ENCODE measurements at places on chromosomes 6 and 20.

- no peak for DNase-seq
Observed at GRCh38 chr6:34696189-34696738, 303 bp downstream of the ILRUN start.

- DNase-seq: peak; percentile 78
Observed at GRCh38 chr20:32089637-32090362, 19.7 kb upstream of the TM9SF4 start.

DNA sequence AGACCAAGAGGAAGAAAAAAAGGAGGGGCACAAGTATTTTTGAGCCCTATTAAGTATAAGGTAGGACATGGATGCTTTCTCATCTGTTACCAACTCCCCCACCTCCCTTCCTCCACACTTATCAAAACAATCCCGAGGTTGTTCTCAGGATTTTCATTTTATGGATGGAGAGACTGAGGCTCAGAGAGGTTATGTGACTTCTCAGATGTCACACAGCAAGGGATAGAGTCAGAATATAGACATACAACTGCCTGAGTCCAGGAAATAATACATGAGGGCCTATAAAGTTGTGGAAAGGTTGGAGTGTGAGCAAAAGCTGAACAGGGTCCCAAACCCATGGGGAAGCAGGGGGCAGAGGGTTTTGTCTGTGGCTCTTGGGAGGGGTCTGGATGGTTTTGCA is 19.3 kb downstream of the KCNK17 start:
- no peak for DNase-seq

DNA sequence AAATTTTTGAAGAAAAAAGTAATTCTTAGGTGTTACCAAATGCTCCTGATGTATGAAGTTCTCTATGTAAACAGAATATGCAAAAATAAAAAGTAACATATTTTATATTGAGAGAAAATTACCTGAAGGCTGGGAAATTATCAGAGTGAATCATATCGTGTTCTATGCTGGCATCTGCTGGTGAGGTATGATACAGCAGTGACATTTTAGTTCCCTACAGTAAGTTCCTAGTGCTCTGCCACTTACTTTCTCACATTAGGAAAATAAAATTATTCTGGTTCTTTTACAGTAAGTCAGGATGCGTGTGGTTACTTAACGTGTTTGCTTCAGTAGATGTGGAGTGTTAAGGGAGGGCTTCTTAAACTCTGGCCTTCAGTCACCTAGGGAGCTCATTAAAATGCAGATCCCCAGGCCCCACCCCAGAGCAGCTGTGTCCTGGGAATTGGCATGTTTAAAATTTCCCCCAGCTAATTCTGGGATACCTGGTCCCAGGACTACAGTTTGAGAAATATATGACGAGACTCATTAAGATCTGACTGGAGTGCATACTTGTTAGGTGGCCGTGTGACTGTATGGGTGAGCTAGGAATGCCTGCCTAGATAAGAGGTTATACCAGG is 3.2 kb downstream of the ACTR5 start:
- no peak for DNase-seq

DNA sequence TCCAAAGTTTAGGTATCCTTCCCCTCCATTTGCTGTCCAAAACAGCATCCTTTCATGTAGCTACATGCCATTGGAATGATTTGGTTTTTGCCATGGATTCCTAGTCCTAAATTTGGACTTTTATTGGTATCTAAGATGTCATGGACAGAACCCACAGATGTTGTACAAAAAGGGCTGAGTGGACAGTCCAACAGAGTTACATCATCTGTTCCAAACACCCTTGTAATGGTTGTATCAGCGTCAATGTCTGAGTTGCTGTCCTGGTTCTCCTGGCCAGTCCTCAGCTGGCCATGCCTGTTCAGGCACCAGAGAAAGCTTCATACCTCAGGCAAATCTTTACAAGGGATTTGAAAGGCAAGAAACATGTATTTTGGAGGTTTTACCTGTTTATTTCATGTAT is 191.3 kb downstream of the ESR1 start:
- DNase-seq: no peak

- no peak for DNase-seq
Observed at GRCh38 chr6:157631838-157632614, 191.0 kb upstream of the SNX9 start.

DNA sequence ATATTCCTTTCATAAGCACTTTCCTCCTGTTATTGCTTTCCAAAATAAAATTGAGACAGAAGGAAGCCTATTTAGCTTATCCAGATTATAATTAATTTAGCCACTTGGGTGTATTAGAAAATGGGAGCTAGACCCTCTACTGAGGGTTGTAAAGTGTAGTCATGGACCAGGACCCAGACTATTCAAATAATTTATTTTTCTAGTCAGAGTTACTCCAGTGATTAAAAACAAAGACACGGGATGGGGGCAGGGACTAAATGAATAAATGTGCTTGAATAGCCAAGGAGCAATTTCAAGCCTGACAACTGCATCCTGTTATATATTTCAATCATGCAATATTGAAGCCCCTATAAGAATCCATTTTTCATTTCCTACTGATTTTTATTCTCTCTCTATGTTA is 41.6 kb downstream of the KLHL32 start:
- DNase-seq: no peak

- DNase-seq: no peak
Observed at GRCh38 chr6:140460267-140460666, 1085.8 kb upstream of the CITED2 start.

GRCh38 chr6:169853196-169854082 is 102.0 kb downstream of the ERMARD start:
- no peak for DNase-seq

DNA sequence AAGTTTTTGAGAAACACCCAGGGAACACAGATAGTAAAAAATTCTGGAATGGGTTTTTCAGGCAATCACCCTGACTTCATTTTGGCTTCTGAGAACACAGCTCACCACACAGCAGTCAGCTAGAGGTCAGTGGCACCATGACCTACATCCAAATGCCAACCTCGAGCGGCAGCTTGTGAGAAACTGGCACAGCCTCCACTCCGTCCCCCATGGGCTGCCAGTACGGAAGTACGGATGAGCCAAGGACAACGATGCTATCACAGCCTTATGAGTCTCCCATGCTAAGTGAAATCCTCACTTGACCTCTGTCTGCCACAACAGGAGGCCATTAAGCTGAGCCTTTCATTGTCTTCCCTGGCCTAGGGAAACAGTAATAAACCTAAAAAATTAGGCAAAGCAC is 32.0 kb downstream of the KIF16B start:
- DNase-seq: no peak

DNA sequence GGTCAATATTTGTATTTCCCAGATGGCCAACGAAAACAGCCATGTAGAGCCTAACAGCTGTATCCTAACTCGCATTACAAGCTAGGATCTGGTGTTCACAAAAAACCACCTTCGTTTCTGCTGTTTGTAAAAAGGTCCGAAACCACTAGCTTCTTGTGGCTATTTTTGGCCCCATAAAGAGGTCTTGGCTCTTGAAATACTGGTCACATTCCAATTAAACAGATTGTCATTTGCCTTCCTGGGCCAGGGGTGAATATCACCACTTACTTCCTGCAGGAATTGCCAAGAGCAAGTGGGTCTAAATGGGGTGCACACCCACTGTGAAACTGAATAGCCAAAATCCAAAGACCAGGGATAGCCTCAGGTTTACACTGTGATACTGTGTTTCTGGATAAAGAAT is 48.2 kb downstream of the TSHZ2 start:
- no peak for DNase-seq

GRCh38 chr6:108592371-108593337 is 31.9 kb downstream of the FOXO3 start:
- no peak for DNase-seq

GRCh38 chr6:43119482-43119881 is 43.4 kb downstream of the PTK7 start:
- no peak for DNase-seq

DNA sequence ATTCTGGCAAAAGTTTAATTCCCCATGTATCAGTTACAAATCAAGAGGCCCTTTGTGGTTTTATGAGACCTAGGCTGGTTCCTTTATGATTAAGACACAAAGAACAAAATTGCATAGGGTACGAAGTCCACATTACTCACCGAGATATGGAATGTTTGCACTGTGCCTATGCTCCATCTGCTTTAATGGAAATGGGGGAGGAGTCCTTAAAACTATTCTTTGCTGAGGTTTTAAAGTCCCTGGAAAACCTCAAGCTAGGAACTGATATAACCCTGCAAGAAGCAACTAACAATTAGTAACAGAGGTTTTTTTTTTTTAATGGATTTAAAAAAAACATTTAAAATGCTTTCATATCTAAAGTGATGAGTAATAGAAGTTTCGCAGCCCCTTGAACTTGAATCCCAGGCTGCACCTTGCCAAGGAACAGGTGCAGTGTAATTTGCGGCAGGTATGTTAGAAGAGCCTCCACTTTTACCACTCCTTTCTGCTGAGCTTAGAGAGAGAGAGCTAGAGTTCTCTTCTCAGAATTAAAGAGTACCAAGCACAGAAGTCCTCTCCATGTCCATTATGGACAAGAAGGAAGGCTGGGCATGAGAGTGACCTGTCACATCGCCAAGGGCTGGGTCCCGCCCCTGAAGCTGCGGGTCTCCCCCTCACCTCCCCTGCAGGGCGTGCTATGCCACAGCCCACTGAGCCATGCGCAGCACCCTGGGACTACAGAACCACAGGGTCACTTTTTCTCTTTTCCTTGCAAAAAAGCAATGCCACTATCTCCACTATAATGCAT is 2.3 kb downstream of the SERPINB1 start:
- DNase-seq: no peak

GRCh38 chr20:53635221-53635620 is 41.6 kb upstream of the ZNF217 start:
- no peak for DNase-seq

GRCh38 chr6:90135667-90136066 is 161.0 kb downstream of the BACH2 start:
- no peak for DNase-seq

- no peak for DNase-seq
Observed at GRCh38 chr6:110039981-110040383, 61.9 kb downstream of the GPR6 start.

GRCh38 chr6:35954333-35954732 is 33.4 kb upstream of the SRPK1 start:
- DNase-seq: no peak

GRCh38 chr6:153997221-153997620 is 41.8 kb upstream of the OPRM1 start:
- DNase-seq: no peak

- no peak for DNase-seq
Observed at GRCh38 chr6:14121936-14122344, 4.4 kb downstream of the CD83 start.

DNA sequence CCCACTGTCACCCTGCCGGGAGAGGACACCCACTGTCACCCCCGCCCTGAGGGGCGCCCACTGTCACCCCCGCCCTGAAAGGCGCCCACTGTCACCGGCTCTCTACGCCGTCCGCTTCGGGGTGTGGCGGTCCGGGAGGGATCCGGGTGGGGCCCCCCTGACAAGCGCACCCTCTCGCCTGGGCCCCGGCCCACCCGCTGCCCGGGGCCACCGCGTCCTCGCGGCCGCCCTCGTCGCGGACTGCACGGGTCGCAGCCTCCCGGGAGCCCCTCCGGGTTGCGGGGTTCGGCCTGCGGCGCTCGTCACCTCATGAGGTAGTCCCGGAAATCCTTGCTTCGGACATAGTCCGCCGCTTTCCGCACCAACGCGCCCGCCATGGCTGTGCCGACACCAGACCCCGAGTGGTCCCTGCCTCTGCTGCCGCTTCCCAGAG is 224 bp downstream of the MPC1 start:
- DNase-seq: no peak

GRCh38 chr20:13008761-13009681 is at the start of gene SPTLC3:
SPTLC3 (plus strand) TSS chr20:13008972; CDS start chr20:13009268, 296 bp downstream.
- no peak for DNase-seq

DNA sequence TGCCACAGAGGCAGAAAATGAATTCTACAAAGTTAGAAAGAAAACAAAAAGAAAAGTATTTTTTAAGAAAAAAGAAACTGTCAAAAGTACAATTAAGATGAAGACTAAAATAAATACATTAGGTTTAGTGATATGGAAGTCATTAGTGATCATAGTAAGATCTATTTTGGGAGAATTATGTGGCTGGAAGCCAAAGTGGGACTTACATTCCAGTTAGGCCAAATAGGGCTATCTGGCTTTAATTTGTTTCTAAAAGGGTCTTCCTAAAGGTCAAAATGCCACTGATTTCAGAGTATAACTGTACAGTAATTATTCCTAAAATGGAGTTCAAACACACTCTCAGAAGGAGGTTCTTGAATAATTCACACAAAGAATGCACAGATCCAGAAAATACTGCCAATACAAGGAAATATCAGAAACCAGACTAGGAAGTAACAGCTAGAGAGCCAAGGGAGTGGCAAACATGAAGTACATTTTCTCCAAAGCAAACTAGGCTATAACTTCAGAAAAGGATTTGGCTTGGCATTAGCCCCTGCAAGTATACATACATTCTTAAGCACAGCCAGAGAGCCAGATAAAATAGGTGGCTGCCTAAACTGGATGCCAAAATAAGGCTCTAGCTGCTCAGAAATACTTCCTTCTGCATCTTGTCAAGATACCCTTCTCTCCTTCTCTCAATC is 45.3 kb downstream of the PDSS2 start:
- no peak for DNase-seq

DNA sequence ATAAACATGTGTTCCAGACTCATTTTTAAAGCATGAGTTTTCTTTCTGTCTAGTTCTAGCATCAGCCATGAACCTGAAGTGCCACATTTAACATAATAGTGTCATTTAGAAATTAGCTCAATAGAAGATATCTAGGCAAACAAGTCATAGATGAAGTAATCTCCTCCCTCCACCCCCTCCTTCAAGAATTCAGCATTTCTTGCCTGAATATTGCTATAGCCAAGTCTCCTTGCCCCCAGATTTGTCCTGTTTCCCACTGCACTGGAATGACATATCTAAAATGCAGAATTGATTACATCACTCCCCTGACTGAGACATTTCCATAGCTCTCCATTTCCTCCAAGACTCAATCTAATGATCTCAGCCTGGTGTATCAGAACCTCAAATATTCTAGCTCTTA is 134.9 kb upstream of the BACH2 start:
- no peak for DNase-seq

DNA sequence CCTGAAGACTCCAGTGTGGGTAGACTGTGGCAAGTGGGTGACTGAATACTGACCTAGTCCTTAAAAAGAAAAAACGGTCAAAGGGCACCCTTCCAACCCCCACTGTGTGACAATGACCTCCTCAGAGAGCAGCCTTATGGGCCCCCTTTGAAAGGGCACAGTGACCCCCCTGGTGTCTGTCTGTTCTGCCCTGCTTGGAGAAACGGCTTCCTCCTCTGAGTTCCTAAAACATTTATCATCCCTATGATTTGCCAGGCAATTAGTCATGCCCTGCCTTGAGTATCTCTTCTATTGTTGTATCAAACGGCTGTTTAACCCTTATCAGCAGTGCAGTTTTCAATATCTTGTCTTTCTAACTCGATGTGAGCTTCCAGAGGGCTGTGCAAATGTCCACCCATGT is 21.0 kb upstream of the STX16 start:
- no peak for DNase-seq
